ENCODE measurements at places on chromosomes 1 and 21.

DNA sequence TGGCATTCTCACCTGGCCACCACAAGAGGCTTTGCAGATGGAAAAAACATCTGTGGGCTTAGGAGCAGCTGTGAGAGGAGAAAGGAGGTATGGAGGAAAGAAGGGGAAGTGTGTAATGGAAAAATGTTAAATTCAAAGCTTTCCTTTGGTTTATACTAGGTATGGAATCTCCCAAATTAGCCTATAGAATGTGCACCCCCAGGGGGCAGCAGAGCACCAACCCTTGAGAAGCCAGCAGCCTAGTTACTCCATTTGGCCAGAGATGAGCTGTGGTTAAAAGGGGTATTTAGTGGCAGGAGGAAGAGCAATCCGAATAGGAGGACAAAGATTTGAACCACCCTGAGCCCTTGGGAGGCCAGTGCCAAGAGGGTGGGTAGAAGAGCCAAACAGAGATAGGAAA is 97.5 kb upstream of the CTTNBP2NL start:
- DNase-seq: peak; percentile 13

DNA sequence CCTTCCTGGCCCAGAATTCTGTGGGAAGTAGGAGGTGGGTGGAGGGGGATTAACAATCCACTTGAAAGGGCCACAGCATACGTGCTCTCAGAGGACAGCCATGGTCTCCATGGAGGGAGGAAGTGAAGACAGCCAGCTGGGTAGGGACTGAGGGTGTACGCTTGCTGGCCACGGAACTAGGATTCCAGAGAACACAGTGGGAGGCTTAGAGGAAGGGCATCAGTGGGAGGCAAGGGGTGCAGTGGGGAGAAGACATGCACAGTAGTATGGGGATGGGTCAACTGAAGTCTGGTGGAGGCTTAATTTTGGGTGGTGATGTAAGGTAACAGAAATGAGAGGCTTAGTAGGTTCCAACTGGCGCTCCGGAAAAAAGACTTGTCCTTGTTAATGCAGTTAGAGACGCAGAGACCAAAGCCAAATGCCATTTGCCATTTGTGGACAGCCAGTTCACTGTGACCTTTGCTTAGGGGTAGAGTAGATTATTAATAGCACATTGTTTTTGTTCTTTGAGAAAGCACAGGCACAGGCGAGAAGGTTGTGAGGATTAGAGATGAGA is 103.0 kb downstream of the ZSCAN20 start:
- DNase-seq: no peak

GRCh38 chr1:211647711-211648121 is 27.7 kb downstream of the NEK2 start:
- DNase-seq: no peak

DNA sequence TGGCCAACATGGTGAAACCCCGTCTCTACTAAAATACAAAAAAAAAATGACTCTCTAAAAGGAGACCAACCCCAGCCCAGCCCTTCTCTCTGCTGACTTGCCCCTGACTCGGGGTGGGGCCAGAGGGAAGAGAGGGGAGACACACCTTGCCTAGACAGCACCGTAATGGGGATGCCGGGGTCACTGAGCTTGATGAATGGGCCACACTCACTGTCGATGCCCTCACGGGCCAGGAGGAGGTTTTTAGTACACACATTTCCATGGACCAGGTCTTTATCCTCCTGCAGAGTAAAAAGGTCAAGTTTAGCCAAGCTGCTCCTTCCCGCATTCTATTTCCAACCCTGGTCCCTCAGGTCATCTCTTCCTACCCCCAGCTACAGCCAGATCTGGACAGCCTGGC is 99.7 kb downstream of the RAVER2 start:
- DNase-seq: no peak

DNA sequence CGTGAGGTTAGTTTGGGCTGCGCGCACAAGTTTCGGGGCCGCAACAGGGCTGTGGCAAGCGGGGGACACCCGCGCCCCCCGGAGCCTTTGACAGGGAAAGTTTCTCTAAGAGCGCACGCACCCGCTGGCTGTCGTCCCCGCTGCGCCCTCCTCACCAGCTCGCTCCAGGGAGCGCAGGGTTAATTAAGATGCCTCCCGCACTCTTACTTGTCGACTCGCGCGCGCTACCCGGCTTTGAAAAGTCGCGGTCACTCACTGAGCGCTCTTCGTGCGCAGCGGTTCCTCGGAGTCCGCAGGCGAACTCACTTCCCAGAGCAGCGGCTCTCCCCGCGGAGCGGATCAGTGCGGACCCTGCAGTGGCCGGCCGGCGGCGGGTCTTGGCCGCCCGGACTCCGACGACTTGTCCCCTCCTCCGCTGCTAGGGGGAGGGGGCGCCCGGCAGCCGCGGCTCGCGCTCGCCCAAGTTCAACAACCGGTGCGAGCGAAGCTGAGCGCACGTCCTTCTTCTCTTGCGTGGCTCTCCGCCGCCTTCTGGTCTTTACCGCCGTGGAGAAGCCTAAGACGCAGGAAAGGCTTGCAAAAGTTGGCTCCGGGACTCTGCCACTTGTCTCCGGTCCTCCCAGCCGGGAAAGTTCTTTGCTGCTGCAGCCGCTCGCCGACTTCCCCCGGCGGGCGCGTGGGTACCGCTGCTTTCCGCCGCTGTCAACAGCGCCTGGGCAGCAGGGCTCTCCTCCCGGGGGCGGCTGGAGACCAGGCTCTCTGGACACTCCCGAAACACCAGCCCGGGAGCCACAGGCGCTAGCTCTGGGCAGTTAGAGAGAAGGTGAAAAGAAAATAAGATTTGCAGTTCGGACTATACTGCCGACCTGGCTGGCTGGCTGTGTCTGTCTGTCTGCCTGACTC is 506 bp downstream of the JUN start:
- no peak for DNase-seq

- no peak for DNase-seq
These were observed 36.7 kb downstream of the ACBD3 start for GRCh38 chr1:226149806-226150205.

- DNase-seq: no peak
These were observed 61.4 kb downstream of the GNG4 start for GRCh38 chr1:235588156-235588555.

- DNase-seq: no peak
These were observed 16.4 kb upstream of the LRRC52 start for GRCh38 chr1:165527251-165528007.

DNA sequence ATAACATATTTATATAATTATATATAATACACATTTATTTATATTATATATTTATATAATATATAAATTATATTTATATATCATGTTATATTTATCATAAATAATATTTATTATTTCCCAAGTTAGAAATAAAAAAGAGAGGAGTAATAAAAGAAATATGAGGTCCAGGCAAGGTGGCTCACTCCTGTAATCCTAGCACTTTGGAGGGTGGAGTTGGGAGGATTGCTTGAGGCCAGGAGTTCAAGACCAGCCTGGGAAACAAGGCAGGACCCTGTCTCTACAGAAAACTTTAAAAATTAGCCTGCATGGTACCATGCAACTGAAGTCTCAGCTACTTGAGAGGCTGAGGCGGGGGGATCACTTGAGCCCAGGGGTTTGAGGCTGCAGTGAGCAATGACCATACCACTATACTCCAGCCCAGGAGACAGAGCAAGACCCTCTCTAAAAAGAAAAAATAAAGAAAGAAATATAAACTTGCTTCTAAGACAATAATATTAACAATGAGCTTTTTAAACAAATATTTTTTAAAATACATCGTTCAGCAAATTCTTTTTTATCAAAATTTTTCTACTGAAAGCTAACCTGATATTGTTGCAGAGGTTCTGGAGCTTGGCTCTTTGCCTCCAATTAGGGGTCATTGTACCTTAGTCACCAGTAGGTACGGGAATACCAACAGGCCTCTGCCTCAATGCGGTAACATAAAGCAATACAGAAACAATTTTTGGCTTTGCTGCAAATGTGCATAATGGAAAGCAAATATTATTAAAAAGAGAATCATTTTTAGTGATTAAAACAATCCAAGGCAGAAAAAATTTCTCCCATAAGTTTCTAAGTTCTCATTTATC is 290.0 kb downstream of the SETD4 start:
- no peak for DNase-seq

DNA sequence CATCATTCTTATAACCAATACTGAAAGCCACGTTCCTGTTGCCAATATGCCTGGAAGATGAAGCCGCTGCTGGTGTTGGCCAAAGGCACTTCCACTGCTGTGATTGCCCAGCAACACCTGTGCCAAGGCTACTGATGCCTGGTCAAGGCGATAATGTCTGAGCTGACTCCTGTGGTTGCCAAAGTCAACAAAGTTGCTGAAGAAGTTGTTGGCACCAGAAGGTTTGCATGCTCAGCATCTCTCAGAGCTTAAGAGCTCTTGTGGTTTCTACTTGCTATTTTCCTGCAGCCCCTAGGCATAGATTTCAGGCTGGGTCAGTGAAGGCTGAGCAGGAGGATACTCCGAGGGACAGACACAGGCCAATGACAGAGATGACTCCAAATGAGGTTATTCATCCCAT is 63.4 kb upstream of the RAB3GAP2 start:
- DNase-seq: no peak

GRCh38 chr1:222224636-222225315 is 323.1 kb downstream of the HHIPL2 start:
- DNase-seq: no peak

DNA sequence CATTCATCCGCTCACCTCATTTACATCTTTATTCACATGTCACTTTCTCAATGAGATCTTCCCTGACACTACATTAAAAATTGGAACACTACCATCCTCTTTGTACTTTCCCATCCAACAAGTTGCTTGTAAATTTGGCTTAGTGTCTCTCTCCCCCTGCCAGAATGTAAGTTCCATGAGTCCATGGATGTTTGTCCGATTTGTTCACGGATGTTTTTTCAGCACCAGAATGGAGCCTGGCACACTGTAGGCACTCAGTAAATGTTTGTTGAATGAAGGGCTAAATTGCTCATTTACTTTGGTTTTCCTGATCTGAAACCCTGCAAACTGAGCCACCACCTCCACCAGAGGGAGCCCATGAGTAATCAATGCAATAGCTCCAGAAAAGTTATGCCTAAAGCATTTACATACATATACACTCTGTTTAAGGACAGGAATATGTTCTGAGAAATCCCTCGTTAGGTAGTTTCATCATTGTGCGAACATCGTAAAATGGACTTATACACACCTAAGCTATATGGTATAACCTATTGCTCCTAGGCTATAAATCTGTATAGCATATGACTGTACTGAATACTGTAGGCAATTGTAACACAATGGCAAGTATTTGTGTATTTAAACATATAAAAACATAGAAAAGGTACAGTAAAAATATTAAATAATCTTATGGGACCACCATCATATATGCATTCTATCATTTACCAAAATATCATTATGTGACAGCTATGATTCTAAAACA is 2.8 kb upstream of the EYA3 start:
- DNase-seq: peak; percentile 58

GRCh38 chr1:47598357-47598756 is 160.5 kb downstream of the FOXD2 start:
- no peak for DNase-seq

- no peak for DNase-seq
These were observed 46.9 kb upstream of the ADAMTS1 start for GRCh38 chr21:26892151-26892550.

DNA sequence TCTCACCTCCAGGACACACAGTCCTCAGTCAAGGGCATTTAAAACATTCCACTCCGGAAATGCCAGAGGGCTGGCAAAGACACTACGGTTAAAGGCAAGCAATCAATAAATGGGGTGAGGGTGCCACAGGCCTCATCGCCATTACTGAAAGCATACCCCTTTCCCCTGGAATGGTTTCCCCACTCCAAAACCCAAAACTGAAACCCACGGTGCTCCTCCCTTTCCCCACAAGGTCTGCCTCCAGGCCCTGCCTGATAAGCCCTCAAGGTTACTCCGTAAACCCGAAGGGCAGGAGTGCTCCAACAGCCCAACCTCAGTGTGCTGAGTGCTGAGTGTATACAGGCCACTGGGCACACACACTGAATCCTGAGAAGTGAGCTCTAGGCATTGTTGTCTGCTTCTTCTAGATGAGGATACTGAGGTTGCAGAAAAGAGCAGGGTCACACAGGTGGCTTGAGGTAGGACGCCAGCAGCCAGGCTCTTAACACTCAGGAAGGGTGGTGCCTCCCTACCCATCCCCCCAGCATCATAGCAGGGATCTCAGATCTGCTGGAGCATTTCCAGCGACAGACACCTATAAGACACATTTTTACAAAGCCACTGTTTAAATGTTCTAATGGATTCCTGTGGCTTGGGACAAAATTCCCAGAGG is 29.0 kb downstream of the SSBP3 start:
- no peak for DNase-seq

DNA sequence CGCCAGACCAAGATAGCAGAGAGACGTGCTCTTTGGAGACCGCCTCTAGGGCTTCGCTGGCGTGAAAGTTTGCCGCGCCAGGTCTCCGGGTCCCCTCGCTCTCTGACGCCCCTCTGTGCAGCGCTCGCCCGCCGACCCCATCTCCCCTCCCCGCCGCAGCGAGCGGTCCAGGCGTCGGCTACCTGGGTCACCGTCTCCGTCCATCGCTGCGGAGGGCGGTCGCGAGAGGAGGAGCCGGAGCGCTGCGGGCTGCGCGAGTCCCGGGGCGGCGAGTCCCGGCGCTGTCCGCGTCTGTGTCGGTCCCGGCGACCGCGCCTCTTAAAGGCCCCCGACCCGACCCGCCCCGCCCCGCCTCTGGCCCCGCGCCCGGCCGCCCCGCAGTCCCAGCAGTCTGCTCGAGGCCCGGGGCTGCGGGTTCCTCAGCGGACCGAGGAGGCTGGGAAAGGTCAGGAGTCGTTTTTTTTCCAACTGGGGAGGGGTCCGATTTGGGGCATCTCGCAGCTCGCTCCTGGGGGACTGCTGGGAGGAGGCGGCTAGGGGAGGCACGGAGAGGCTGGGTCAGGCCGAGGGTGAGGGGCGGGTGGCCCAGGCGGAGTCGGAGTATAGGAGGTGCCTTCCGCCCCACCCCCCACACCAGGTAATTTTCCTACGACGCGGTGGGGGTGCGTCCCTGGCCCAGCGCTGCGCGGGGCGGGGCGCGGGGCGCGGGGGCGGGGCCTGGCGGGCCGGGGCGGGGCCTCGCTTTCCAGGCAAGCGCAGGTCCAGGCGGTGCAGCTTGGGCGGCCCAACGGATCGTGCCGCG is at the start of the genes FBXO2 and FBXO44:
Gene FBXO2, minus strand, starts transcription at position 293 of the 802 bp plus-strand sequence. Its CDS starts 89 bp downstream, at position 204.
Gene FBXO44, plus strand, starts transcription at position 741 of the 802 bp plus-strand sequence. CDS start 959 bp downstream, outside the sequence.
- DNase-seq: peak; percentile 23

GRCh38 chr1:212205006-212205405 is 80.2 kb upstream of the PPP2R5A start:
- DNase-seq: no peak

- DNase-seq: no peak
These were observed 21.5 kb downstream of the LTN1 start for GRCh38 chr21:28971171-28971570.

GRCh38 chr1:244289991-244290785 is 161.5 kb downstream of the ADSS2 start:
- no peak for DNase-seq

GRCh38 chr21:29454179-29454578 is 155.5 kb downstream of the BACH1 start:
- no peak for DNase-seq

DNA sequence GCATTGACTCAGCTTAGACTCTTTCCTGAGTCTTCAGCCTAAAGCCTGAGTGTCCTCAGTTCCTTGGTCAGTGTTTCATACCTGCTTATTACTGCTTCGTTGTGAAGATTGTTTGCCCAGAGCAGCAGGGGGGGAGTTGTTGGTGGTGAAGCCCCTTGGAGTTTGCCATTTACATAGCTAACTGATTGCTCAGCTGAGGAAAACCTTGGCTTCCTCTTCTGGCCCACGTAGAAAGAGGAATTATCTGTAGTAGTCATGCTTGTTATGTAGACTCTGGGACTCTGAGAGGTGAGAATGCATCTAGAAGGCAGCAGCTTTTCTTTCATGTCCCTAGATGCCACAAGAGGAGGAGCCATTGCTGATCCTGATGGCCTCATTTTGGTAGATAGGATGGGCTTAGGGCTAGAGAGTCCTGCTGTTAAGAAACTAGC is 125.9 kb downstream of the MAST2 start:
- no peak for DNase-seq
